ENCODE measurements at places on chromosomes 12 and 14. TPM values are rescaled to one million over a fixed set of nuclear protein-coding genes. Genes with fewer than 3 reads are reported as not detected.

ALDH2 gene
- total RNA-seq, result 410 TPM

EMP1 gene
- 76.8 TPM for total RNA-seq

CCDC197 gene
- total RNA-seq, result 0.74 TPM

AMN gene
- total RNA-seq, result not detected

IAPP gene
- not detected for total RNA-seq

TTLL5 gene
- total RNA-seq, result 15.8 TPM

ADAM20 gene
- total RNA-seq, result 0.57 TPM

INHBC gene
- not detected for total RNA-seq

PTPRO gene
- 0.94 TPM for total RNA-seq

PIWIL1 gene
- not detected for total RNA-seq

GOLGA5 gene
- total RNA-seq, result 19.5 TPM

KRT80 gene
- total RNA-seq, result not detected

PRB4 gene
- not detected for total RNA-seq

PPP1R36 gene
- total RNA-seq, result not detected

STYK1 gene
- total RNA-seq, result not detected

SEL1L gene
- total RNA-seq, result 55.1 TPM

SFSWAP gene
- total RNA-seq, result 20.6 TPM
